Muscle of back (tissue), 13 donors: ENCODE measurements at places on chromosomes 1 and 21. TPM values are rescaled to one million over a fixed set of nuclear protein-coding genes. Genes with fewer than 3 reads are reported as not detected.

Gene TARS2
- 16.2 TPM for polyA plus RNA-seq

Gene USH2A
- 0.08 TPM for polyA plus RNA-seq

Gene CEP104
- polyA plus RNA-seq, result 22.2 TPM

Gene SPRR3
- not detected for polyA plus RNA-seq

Gene NECTIN4
- 8.0 TPM for polyA plus RNA-seq
